ENCODE measurements at places on chromosomes 11 and 22.

DNA sequence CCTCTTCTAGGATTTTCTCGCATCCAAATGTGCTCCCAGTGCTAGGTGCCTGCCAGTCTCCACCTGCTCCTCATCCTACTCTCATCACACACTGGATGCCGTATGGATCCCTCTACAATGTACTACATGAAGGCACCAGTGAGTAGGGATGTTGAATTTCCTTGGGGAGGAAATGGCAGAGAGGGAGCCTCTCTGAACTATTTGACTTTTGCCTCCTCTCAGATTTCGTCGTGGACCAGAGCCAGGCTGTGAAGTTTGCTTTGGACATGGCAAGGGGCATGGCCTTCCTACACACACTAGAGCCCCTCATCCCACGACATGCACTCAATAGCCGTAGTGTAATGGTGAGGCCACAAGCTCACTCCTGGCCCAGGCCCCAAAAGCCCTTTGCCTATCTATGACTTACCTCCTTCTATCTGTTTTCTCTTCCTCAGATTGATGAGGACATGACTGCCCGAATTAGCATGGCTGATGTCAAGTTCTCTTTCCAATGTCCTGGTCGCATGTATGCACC lies 2.5 kb downstream of the TAF10 start:
- no peak for DNase-seq

DNA sequence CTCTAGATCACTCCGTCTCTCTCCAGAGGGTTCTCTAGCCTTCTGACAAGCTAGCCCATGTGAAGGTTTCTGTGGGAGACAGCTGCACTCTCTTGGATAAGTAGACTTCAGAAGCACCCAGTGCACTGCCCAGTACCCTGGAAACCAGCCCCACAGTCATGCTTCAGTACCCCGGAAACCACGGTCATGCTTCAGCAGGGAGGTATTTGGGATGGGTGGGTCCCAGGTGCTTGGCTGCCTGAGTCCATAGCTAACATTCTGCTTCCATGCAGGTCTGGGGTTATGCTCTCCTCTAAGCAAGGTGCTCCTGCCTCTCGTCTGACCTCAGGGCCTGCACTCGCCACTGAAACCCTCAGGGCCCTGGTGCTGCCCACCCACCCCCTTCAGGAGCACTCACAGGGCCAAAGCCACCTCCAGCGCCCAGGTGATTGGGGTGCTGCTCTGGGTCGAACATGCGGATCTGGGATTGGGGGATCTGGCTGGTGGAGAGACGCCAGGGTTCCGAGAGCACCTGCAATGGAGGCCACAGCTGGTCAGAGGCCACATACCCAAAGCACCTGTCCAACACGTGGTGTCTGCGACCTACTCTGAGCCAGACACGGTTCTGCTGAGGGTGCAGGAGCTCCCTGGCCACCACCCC lies 7.3 kb upstream of the SYCE3 start:
- no peak for DNase-seq

DNA sequence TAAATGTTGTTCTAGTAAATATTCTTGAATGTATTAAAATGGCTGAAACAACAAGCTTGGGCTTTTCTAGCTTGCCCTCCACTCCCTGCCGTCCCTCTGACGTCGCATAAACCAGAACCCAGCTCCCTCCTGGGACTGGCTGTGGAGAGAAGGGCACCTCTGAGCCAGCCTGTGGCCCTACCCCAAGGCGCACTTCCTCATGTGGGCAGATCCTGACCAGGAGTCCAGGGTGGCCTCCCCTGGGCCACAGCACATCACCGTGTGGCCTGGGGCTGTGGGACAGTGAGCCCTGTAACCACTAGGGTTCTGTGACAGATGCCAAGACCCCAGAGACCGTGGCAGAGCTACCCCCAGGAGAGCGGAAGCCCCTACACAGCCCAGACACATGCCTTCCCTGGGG lies 10.2 kb upstream of the ADORA2A start:
- no peak for DNase-seq

- DNase-seq: no peak
These were observed 151.8 kb downstream of the NAV2 start for GRCh38 chr11:19864141-19865140.

- DNase-seq: no peak
These were observed 17.4 kb downstream of the AMOTL1 start for GRCh38 chr11:94785509-94785908.

GRCh38 chr11:71076525-71077304 lies 175.7 kb downstream of the SHANK2 start:
- no peak for DNase-seq

- no peak for DNase-seq
These were observed 16.5 kb downstream of the ARRB1 start for GRCh38 chr11:75334976-75335375.

DNA sequence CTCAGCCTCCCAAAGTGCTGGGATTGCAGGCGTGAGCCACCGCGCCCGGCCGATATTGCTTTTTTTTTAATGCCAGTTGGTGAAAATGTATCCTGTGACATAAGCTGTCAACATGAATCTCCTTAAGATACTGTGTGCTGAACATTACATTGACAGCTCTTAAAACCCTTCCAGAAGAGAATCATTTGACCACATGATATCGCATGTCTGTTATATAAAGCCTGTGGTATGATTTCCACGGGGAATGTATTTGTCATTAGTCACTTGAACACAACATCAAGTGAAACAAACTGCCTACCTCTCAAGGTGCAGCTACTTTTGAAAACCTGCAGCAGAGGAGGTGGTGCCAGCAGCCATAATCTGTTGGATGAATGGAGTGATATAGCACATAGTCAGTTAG lies 67.0 kb downstream of the BCL2L13 start:
- no peak for DNase-seq

DNA sequence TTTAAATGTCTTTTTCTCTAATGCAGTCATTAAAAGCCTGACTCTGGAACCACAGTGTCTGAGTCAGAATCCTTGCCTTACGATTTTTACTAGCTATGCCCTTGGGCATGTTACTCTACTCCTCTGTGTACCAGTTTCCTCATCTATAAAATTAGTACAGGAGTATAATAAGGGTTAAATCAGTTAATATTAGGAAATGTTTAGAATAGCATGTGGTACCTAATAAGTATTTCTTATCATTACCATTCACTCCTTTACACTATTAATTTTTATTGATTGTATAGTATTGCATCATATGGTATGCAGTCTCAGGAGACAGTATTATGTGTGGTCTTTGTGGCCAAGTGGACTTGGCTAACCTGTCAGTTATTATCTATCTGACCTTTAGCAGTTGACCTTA lies 68.2 kb downstream of the METTL15 start:
- no peak for DNase-seq

GRCh38 chr11:15418921-15419320 lies 304.2 kb downstream of the INSC start:
- no peak for DNase-seq
